ENCODE measurements at places on chromosomes 7 and 10.
A peak's percentile ranks its signal among the peaks of the same experiment; 100 is the strongest.

DNA sequence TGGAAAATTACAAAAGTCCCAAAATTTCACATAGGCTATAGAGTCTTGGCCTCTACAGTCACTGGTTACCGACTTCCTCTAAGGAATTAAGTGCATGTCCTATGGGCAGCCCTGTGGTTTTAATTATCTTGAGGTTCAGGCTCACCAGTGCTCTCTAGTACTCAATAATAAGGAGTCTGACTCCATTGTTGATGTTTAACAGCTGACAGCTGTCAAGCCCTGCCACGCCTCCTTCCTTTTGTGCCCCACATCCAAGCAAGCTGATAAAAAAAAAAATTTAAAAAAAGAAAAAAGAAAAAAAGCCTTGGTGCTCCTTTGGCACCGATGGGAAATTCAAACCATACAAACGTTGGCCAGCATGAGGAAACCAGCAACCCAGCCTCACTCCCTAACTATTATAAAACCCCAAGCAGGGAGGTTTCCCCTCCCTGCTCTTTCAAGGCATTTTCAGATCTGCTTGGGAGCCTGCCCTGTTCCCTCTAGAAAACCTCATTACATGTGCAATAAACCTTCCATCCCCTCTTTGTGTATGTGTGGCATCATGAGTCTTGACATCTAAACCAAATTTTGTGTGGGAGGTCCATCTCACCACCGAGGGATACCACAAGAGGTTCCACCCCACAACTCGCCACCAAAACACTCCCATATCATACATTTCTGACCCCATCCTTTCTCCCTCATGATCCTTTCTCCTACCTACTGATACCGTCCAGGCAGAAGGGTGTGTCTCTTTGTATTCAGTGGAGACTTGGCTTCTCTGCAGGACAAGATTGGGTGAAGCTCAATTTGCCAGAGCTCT is 70.9 kb upstream of the CCDC71L start:
- no peak for DNase-seq

- DNase-seq = peak; percentile 60
These were observed 60.5 kb downstream of the RSU1 start for GRCh38 chr10:16756561-16757221.

GRCh38 chr7:71243736-71244410 is 111.9 kb downstream of the GALNT17 start:
- no peak for DNase-seq

GRCh38 chr7:150379441-150380379 is 580 bp downstream of the ZNF775 start:
- peak; percentile 44 for DNase-seq

GRCh38 chr10:35554036-35554435 is 51.1 kb upstream of the GJD4 start:
- no peak for DNase-seq

DNA sequence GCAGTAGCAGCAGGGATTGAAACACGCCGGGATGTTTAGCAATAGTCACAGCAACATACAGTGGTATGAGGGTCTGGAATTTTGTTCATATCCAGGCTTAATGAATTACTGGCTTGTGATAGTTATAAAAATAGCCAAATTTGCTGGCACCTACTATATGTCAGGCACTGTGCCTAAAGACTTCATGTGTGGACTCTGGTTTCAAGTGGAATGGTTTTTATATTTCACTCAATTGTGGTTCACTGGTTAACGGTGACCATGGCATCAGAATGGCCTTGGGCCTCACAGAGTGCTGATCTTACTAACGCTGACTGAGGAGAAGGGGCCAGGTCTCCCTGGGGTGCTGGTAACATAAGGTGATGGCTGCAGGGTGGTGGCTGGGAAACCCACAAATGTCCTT is 55.7 kb downstream of the CELF2 start:
- DNase-seq = no peak

DNA sequence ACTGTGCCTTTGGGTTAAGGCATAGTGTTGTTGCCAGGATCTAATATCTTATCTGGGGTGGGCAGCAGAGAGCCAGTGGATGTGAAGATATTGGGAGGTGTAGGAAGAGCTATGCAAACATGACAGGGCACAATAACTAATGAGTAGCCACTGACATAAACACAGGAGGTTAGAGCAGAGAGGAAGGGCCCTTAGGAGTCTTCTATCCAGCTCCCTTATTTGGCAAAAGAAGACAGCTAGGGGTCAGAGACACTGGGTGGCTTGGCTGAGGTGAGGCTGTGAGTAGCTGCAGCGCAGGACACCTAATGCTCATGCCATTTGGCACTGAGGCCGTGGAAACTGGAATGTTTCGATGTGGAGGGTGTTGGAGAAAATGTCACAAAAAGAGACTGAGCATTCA is 176.3 kb upstream of the TCF7L2 start:
- DNase-seq = no peak

DNA sequence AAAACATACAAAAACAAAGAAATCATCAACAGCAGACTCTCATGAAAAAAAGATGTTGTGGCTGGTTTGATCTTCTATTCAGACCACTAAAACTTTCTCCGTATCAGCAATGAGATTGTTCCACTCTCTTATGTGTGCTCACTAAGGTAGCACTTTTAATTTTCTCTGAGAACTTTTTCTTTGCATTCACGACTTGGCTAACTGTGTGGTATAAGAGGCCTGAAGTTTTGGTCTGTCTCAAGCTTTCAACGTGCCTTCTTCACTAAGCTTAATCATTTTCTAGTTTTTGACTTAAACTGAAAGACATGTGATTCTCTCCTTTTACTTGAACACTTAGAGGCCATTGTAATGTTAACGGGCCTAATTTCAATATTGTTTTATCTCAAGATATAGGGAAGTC is 1231.6 kb downstream of the SORCS3 start:
- no peak for DNase-seq

- no peak for DNase-seq
These were observed 748 bp upstream of the SH3PXD2A start for GRCh38 chr10:103855852-103856796.

- no peak for DNase-seq
These were observed 88.6 kb downstream of the NRG3 start for GRCh38 chr10:81963606-81964005.

DNA sequence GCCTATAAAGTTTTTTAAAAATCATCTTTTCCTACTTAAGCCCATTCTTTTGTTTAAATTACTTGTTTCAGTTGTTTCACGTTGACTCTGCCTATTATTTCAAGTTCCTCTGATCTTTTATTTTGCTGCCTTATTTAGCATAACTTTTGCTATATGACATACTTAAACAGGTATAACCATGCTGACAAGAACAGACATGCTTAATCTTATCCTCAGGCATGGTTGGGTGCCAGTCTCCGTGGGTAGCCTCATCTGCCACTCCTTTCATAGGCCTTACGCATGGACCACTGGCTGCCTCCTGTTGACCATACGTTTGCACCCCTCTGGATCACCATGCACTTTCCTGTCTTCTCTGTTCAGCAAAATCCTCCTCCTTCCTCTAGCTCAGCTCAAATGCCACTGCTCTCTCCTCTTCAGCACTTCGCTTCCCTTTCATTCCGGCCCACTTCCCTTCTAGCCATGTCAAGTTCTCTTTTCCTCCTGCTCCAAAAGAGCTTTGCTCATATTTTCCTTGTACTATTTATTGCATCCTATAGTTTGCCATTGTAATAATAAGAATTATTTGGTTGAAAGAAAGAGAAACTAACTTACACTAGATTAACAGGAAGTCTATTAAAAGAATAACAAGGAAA is 10.0 kb upstream of the TSPAN33 start:
- DNase-seq = no peak

- DNase-seq = no peak
These were observed 59.9 kb upstream of the IGFBP3 start for GRCh38 chr7:45980973-45981372.

DNA sequence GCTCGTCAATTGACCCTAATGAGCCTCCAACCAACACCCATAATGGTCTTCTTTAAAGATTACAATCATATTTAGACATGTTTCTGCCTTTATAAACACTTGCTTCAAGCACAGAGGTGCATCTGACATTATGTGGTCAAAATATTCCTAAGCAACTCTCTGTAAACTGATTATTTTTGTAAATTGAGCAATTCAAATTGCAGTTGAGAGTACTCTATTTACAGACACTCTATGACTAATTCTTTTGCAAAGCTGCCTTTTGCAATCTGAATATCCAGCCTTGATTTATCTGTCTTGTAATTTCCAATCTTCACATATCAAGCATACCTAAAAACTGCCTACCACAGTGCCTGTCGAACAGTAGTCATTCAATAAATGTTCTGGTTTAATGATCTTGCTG is 112.0 kb downstream of the PDE1C start:
- peak; percentile 68 for DNase-seq

- no peak for DNase-seq
These were observed 34.0 kb downstream of the PPP2R2D start for GRCh38 chr10:131934769-131935168.

GRCh38 chr10:32111585-32111984 is 55.4 kb upstream of the KIF5B start:
- no peak for DNase-seq

DNA sequence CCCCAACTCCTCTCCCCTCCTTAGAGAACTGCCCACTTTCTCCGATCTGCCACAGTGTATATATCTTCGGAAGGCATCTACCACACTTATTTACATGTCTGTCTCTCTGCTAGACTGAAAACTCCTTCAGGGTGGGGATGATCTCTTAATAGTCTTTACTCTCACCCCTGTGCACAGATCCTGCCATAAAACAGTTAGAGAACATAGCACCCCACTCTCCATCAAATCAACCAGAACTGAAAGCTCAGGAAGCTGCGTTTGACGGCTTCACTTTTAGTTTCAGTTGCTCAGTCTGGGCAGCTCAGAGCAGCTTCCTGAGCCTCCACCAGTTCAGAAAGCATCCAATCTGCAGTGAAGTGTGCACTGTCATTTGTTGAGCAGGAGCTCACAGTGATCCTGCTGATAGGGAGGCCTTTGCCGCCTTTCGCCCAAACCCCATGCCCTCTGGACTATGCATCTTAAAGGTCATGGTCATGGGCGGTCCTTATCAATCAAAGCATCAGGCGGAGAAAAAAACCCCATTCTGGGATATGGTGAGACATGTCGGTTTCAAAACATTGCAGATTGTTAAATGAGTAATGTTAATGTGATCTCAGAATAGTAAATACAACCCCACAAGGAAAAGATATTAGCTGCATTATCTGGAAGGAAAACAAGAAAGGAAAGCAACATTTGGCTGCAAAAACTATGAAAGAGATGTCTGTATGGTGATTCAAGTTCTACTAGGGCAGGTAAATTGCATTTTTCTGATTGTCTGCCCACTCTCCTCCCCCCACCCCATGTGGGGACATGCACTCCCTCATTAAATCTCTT is 167.1 kb upstream of the ADO start:
- DNase-seq = peak; percentile 79

DNA sequence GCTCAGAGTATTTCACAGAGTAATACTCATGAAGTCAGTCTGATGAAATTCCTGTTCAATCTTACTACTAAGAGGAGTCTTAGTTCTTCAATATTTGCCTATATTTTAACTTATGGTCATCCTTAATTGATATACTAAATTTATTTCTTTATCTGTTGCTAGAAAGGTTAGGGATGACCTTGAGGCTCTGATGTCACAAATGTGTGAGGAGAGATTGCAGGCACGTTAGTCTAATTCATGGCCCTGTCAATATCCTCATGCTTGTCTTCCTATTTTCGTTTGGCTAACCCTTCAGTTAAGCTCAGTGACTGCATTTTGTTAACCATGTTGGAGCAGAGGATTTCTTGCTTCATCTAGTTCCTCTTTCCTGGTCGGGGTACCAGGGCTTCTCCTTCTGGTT is 704.7 kb upstream of the COBL start:
- no peak for DNase-seq

DNA sequence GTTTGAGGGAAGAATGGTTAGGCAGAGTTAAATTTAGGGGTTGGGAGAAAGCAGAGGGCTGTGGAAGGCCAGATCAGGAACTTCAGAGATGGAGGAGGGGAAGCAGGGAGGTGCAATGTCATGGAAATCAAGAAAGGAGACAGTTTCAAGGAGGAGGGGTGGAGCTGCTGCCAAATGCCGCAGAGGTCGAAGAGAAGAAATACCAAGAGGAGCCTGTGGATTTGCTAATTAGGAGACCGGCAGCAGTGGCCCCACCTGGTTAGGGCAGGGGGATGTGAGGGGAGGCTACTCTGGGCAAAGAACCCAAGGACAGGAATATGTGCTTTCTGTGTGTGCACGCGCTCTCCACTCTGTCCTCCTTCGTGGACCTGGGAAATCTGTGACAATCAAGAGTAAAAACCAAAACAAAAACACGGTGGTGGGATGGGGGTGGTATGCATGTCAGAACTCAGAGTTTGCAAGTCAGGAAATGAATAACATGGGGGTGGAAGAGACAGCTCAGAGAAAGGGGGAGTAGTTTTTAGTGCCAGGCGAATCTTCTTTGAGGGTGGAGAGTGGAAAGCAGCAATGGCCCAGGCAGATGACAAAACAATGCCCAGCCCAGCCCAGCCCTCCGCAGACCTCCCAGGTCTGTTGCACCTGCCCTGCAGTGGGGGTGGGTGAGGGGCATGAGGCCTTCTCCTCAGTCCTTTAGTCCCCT is 102.9 kb upstream of the PAX2 start:
- no peak for DNase-seq

GRCh38 chr7:1708596-1709251 is 38.6 kb downstream of the ELFN1 start:
- no peak for DNase-seq

GRCh38 chr7:50448823-50449222 is 1.3 kb downstream of the FIGNL1 start:
- DNase-seq = no peak

- peak; percentile 64 for DNase-seq
These were observed 241.3 kb downstream of the ANK3 start for GRCh38 chr10:60148266-60148840.

DNA sequence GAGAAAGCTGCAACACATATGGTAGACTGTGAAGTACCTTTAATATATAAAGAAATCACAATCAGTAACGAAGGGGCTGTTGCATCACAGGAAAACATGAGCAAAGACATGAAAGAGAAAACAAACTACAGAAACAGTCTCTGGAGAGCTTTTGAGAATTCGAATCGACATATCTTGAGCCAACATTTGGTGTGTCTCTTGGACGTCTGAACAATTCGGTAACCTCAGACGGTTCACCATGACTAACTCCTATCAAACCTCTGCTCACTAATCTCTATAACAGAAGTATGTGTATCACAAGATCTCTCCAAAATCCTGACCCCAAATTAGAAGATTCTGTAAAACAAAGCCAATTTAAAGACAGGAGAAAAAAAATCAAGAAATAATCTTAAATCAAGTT is 262.0 kb upstream of the YAE1 start:
- peak; percentile 33 for DNase-seq

- no peak for DNase-seq
These were observed 94.7 kb downstream of the ARHGAP22 start for GRCh38 chr10:48509974-48510692.

DNA sequence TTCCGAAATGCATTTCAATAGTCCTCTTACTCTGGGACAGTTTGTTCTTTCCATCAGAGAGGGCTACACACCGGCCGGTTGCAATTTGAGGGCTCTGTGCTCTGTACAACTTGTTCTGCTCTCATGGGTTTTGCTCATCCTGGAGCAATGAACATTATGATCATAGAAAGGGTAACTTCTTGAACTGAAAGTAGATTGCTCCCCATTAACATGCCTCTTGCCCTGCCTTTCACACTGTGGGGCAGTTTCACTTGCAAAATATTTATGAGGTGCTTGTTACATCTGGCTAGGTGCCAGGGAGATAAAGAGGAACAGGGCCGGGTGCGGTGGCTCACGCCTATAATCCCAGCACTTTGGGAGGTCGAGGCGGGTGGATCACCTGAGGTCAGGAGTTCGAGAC is 97.3 kb upstream of the MPP7 start:
- no peak for DNase-seq
